Forelimb muscle (tissue), 1 donor: ENCODE measurements at places on chromosomes 13 and 19. TPM values are rescaled to one million over a fixed set of nuclear protein-coding genes. Genes with fewer than 3 reads are reported as not detected.

The CYP4F12 gene
- polyA plus RNA-seq: 0.62 TPM

- no peak for DNase-seq
Measured at GRCh38 chr19:7440188-7440975, 48.5 kb downstream of the PEX11G start.

DNA sequence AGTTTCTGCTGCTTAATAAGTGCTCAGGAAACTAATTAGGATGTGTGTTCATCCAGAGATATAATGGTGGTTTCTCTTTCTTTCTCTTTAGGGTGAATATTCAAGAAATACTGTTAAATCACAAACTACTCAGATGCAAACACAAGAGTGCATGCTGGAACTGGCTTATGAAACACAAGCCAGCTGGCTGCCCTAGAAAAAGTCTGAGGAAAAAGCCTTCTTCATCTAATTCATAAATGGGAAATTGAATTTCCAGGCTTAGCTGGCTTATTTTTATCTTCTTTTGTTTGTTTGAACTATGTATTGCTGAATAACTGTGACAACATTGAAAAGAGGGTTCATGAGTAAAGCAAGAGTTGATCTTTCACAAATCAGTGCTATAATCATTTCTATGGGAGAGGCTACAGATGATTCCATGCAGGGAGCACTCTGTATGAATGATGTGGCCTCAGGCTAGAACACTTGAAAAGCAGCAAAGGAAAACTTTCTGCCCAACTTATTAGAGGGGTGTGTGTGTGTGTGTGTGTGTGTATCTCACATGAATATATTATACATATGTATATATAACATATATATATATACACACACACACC is 69.8 kb upstream of the SCEL start:
- peak; percentile 20 for DNase-seq

DNA sequence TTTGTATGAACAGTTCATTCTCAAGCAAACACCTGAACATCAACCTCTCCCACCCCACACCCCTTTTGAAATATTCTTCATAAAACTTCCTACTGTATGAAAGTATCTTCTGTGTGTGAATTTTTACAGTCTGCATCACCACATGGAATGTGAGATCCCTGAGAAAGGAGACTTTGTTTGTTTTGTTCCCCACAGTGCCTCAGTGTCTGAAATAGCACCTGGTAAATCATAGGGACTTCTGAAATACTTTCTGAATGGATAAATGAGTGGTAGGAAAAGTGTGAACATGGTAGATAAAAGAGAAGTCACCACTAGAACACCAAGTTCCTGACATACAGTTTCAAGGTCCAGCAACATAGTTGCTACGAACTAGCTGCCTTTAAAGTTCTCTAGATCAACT is 1071.2 kb downstream of the EFNB2 start:
- no peak for DNase-seq

The CKM gene
- 3,869 TPM for polyA plus RNA-seq

DNA sequence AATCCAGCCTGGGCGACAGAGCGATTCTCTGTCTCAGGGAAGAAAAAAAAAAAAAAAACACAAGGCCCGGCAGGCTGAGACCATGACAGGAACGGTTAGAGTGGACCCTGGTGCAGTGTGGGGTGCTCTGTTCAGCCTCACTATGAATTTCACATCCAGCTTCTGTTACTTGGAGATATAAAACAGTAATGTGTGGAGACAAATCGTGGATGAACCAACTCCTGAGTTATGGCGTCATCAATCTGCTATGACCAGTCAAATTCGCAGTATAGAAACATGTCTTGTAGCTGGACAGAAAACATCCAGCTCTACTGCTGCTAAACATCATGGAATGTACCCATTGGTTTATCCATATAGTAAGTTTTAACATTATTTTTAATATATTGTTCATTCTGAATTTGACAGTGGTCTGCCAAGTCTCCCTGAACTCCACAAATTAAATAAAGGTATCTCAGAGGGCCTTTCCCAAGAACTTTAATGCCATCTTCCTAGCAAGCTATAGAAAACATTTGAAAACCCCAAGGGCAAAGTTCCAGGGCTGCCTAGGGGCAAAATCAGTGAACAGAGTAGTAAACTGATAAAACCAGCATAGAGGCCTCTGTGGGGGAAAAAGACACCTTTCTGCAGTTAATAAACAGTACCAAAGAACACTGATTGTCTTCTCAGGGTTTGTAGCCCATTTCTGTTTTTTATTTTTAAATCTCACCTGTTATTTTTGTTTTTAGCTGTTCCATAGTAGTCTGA is 75.8 kb downstream of the LRCH1 start:
- no peak for DNase-seq

- DNase-seq: no peak
Measured at GRCh38 chr13:100363285-100363711, 225.3 kb downstream of the GGACT start.

DNA sequence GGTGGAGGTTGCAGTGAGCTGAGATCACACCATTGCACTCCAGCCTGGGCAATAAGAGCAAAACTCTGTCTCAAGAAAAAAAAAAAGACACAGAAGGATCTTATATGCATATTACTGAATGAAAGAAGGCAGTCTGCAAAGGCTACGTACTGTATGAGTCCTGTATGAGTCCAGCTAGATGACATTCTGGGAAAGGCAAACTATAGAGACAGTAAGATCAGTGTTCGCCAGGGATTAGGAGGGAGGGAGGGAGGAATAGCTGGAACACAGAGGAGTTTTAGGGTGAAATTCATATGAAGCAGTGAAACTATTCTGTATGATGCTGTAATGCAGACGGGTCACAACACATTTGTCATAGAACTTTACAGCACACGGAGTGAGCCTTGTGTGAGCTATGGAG is 165.9 kb upstream of the RNF113B start:
- no peak for DNase-seq

- DNase-seq: no peak
Measured at GRCh38 chr13:113597391-113598080, 13.0 kb downstream of the TFDP1 start.

- peak; percentile 93 for DNase-seq
Measured at GRCh38 chr19:18224525-18225354, 1.5 kb downstream of the PDE4C start.

The RGL3 gene
- polyA plus RNA-seq: 0.40 TPM

The CD22 gene
- 0.82 TPM for polyA plus RNA-seq

DNA sequence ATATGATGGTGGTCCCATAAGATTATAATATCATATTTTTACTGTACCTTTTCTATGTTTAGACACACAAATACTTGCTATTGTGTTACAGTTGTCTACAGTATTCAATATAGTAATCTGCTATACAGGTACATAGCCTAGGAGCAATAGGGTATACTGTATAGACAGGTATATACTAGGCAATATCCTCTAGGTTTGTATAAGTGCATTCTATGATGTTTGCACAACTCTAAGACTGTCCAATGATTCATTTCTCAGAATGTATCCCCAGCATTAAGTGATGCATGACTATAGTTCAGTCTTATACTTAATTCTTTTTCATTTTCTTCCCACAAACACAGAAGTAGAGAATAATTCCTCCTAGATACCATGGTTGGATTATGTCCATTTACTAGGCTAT is 383.3 kb downstream of the DACH1 start:
- DNase-seq: no peak

- DNase-seq: no peak
Measured at GRCh38 chr19:49692147-49692506, 1.2 kb downstream of the CPT1C start.

GRCh38 chr13:33096886-33097605 is 80.8 kb downstream of the KL start:
- DNase-seq: no peak

The GGN gene
- 0.43 TPM for polyA plus RNA-seq

DNA sequence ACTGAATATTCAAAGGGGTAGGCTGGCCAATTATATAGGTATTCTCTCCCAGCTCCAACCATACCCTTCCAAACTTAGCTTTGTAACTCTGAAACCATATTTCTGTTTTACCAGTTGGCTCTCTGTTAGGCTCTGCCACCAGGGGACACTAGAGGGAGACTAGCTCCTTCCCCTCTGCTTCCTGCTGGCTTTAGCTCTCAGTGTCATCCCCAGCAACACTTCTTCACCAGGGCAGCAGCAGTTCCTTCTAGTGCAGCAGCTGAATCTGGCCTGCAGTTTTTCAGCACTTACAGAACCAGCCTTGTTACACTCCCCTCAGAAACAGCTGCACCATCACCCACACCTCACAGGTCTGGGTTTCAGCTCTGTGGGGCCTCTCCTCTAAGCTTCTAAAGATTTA is 51.0 kb upstream of the DOCK9 start:
- no peak for DNase-seq

DNA sequence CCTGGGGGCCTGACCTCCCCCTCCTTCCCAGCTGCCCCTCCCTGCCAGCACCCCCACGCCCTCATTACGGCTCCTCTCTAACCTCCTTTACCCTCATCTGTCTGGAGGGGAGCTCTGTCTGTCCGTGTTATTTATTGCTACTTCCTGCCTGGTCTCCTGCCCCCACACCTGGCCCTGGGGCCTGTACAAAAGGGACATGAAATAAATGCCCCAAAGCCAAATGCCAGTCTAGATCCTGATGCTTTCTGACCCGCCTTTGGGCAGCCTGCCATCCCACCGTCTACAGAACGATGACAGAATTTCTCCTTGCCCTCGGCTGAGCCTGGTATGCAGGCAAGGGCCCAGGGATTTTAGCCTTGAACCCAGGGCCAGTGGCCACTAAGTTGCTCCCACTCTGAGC is 15.4 kb upstream of the CD22 start:
- DNase-seq: no peak

- no peak for DNase-seq
Measured at GRCh38 chr19:30281906-30282305, 90.3 kb upstream of the ZNF536 start.

The ODAD3 gene
- 0.20 TPM for polyA plus RNA-seq

GRCh38 chr19:45139286-45140143 is 21.3 kb downstream of the NKPD1 start:
- no peak for DNase-seq

DNA sequence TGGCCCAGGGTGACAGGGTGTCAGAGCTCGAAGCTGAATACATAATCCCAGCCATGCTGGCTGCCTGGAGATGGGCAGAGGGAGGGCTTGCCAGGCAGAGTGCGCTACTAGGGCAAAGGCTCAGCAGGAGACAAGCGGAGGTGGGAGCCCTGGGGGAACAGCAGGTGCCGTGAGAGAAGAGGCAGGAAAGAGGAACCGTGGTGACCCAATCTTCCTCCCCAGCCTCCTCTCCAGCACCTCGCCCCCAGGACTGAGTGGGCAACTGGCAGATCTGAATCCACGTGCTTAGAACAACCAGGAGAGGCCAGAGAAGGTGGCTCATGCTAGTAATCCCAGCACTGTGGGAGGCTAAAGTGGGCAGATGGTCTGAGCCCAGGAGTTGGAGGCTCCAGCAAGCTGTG is 11.0 kb upstream of the CCL25 start:
- DNase-seq: no peak

DNA sequence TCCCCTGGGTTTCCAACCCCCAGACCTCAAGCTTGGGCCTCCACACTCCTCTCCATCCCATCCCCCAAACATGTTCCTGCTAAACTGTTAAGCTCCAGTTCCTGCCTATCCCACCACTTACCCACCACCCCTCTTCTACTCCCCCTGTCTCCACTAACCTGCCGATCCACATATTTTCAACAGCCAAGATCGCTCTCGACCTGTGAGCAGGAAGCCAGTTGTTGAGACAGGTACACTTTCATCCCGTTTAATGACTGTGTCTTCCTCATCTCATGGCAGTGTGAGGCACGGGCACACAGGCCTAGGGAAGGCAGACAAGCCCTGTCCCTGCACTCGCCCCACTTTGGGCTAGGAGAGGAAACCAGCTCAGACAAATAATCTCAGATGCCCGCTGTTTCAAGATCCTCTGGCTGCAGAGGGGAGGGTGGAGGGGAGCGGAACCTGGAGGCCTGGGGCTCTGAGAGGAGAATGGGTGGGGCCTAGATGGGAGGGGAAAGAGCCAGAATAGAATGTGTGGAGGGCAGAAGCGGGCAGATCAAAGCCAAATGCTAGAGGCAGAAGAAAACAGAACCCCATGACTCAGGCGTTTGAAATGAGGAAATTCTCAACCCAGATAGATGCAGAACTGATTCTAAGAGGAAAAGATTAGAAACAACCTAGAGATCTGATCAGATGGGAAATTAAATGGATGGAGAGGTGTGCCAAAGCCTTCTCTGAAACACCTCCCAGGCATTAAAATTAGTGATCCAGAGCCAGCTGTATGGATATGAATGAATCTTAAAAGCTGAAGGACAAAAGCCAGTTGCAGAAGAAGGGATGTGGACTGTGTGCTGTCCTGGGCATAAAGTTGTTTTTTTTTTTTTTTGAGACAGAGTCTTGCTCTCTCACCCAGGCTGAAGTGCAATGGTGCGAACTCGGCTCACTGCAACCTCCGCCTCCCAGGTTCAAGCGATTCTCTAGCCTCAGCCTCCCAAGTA is 16.9 kb upstream of the CYP2S1 start:
- no peak for DNase-seq

DNA sequence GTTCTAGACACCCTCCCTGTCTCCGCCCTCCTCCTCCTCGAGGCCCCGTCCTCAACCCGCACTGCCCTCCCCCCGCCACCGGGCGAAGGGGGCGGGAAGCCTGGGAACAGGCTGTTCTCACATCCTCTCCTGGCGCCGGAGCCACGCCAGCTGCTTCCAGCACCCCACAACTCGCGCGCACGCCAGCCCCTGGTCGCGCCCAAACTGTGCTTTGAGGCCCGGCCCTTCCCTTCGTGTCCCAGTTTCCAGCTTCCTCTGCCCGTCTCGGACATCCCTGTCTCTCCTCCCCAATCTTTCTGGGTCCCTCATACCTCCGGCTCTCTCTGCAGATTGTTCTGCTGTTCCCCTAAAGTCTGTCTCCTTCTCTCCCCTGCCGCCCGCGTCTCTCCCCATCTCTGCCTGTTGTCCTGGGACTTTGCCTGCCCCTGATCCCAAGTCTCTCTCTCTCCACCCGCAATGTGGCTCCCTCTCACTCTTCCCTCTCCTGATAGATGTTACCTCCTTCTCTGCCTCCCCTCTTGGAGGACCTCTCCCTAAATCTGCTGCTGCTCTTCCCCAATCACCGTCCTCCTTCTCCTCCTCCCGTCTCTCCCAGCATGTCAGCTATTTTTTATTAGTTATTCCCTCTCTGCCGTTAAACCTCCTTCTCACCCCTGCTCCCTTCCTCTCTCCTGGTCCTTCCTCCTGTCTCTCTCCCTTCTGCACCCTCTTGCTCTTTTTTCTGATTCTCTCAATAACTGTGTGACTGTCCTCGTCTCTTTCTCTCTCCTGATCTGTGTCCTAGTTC is 14.2 kb downstream of the DPF1 start:
- DNase-seq: peak; percentile 62
